ENCODE measurements at places on chromosomes 7 and 10.

GRCh38 chr10:77392851-77393250, 244.8 kb downstream of the KCNMA1 start:
- DNase-seq, result peak; percentile 63

DNA sequence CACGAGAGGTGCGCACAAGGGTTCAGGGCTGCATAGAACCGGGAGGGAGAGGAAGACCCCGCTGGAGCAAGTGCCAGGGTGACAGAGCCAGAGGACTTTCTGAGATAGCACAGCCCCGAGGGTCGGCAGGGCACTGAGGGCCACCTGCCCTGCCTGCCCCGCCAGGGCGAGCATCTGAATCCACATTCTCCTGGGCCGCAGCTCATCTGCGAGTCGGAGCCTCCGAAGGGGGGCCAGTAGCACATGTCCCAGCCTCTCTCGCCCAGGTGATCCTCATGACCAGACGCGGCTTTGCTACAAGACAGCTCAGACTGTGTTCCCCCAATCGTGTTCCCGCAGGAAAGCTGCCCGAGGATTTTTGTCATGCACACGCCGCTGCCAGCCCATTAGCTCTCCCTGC, 71.2 kb downstream of the ADARB2 start:
- no peak for DNase-seq

- DNase-seq, result no peak
These were observed 235.1 kb downstream of the FOXP2 start for GRCh38 chr7:114649689-114650088.

- DNase-seq, result no peak
These were observed 144.9 kb upstream of the MTPN start for GRCh38 chr7:136122026-136122425.
